ENCODE measurements at places on chromosomes 6 and 20.

DNA sequence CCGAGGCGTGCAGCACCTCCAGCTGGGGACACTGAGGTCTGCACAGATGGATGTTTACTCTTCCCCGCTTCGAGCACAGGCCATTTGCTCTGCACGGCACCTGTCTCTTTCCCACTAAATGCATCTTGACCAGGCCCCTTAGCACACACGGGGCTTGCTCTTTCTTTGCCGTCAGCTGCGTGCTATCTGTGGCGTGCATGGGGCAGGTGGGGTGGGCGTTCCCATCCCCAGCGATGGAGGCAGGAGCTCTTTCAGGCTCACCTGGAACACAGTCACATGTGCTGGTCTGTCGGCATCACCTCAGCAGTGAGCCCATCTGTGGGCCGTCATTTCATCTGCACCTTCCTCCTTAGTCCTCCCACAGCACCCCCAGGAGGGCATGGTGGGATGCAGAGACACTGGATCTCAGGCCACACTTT lies 35.1 kb downstream of the RBM38 start:
- no peak for DNase-seq

DNA sequence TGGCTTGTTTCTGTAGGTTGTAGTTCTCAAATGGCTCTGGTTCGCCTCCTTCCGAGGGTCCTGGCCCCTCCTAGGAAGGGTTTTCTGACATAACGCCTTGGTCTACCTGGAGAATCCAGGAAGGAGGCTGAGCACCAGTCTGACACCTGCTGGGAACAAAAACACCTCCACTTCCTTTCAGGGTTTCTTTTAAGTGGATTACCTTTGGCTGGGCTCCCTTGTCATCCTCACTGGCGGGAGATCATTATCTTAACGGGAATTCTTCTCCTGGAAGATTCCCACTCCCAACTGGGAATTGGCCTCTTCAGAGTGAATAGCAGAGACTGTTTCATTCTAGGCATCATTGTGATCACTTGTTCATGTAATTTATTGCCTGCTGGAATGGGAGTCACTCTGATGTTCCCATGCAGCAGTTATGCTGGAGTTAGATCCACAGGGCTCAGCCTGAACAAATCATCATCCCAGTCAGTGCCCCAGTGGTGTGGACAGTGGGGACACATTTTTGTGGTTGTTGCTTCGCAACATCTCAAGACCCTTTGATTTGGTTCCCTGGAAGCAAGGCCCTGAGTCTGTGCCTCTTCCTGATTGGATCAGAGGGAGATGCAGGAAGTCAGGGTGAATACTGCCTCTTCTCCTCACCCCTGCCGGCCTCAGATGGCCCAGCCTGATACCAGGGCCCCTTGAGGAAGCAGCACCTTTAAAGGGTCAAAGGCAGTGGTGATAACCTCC lies 49.1 kb downstream of the LYRM2 start:
- DNase-seq, result no peak

- DNase-seq, result no peak
Observed at GRCh38 chr20:61440548-61441055, 188.5 kb downstream of the CDH4 start.

DNA sequence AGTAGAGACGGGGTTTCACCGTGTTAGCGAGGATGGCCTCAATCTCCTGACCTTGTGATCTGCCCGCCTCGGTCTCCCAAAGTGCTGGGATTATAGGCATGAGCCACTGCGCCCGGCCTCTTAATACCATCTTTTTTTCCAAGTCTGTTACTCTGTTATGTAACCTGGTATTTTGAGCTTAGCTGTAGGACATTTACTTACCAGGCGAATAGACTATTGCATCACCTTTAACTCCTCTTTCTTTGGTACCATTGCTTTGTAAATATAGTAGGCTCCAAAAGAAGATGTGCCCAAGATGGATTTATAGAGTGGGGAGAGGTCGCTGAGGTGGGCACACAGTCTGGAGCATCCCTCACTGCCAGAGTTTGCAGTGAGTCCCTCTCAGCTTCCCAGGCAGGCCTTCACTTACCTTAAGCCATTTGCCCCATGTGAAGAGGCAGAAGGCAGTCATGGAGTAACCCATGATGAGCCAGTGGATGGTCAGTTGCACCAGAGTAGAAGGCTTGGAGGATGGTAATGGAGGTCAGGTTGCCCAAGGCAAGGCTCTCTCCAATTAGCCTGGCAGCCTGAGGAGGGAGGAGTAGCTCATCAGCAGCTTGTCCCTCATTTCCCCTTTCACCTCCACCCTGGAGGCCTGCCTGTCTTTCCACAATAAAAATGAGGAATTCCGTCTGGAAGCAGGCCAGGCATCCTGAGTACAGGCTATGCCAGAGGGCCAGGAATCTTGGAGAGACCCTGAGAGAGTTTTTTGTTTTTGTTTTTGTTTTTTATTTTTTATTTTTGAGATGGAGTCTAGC lies 9.7 kb downstream of the TIAM2 start:
- no peak for DNase-seq

DNA sequence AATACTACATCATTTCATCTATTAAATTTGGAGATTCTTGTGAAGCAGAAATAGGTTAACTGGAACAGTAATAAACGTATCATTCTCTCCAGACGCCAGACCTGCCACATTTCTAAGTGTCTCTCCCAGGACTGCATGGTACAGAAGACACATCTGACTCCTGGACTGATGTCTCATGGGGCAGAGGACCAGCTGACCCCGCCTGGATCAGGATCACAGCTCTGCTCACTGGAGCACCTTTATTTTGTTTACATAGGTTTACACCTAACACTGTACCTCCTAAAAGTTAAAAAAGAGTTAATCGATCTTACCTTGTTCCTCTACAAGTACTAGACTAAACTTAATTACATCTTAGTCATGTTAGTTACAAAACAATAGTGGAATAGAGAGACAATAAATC lies 11.2 kb downstream of the OVOL2 start:
- no peak for DNase-seq

- no peak for DNase-seq
Observed at GRCh38 chr6:131931063-131931750, 20.0 kb downstream of the CCN2 start.

GRCh38 chr6:36815962-36816735 lies 23.1 kb downstream of the CPNE5 start:
- DNase-seq, result no peak

GRCh38 chr20:24743641-24744040 lies 205.4 kb upstream of the CST7 start:
- no peak for DNase-seq

- no peak for DNase-seq
Observed at GRCh38 chr20:50220093-50220893, 29.7 kb downstream of the CEBPB start.

- no peak for DNase-seq
Observed at GRCh38 chr20:46573234-46573633, 22.8 kb upstream of the OCSTAMP start.

- DNase-seq, result no peak
Observed at GRCh38 chr6:148272597-148272996, 70.0 kb upstream of the SASH1 start.

DNA sequence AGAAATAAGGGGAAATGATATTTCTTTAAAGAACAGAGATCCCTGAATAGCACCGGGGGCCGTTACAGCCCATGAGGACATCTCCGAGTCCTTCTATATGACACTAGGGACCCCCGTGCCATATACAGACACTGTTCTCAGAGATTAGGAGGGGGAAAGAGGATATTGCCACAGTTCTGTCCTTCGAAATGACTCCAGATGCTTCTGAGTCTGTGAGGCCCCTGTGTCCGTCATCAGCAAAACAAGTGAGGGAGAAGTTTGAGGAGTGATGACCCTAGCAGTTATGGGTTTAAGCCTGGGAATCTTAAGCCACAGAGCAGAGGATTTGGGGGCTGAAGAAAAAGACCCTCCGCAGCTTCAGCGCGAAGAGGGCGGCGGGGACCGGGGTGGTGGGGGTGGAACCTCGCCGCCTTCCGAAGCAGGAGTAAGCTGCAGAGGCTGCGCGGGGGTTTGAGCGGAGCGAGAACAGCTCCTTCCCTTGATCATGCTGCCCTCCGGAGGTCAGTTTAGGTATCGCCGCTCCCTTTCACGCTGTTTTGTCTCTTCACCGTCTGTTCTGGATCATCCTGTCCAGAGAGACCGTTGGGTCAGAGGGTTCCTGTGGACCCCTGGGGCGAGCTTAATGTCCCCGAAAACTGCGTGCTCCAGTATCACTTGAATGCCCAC lies 23.6 kb downstream of the VPS52 start:
- peak; percentile 81 for DNase-seq

DNA sequence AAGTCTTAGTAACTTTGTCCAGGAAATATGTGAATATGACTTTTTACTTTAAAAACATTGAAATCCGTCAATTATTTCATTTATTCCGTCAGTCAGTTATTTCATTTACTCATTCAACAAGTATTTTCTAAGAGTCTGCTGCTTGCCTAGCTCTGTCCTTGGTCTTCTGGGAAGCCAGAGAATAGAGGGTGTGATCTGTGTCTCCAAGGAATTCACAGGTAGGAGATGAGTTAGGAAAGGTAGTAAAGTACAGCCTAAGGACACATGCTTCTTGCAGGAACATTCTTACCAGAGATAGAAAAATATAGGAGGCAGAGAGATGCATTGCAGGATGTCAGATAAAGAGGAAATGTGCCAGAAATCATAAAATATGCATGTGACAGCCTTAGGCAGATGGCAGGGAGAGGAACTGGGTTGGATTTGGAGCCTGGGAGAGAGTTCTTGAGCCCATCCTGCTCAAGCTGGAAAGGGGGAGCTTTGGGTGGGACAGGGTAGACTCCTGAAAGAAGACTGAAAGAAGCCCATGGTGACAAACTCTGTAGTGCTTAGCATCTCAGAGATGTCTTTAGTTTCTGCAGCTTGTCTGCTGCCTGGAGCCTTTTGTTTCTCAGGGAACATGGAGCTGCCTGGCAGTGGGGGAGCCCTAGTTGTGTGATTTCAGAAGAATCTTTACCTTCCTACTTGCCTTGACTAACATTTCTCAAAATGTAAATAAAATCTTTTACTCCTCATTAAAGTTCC lies 3.5 kb downstream of the SH3BGRL2 start:
- no peak for DNase-seq

DNA sequence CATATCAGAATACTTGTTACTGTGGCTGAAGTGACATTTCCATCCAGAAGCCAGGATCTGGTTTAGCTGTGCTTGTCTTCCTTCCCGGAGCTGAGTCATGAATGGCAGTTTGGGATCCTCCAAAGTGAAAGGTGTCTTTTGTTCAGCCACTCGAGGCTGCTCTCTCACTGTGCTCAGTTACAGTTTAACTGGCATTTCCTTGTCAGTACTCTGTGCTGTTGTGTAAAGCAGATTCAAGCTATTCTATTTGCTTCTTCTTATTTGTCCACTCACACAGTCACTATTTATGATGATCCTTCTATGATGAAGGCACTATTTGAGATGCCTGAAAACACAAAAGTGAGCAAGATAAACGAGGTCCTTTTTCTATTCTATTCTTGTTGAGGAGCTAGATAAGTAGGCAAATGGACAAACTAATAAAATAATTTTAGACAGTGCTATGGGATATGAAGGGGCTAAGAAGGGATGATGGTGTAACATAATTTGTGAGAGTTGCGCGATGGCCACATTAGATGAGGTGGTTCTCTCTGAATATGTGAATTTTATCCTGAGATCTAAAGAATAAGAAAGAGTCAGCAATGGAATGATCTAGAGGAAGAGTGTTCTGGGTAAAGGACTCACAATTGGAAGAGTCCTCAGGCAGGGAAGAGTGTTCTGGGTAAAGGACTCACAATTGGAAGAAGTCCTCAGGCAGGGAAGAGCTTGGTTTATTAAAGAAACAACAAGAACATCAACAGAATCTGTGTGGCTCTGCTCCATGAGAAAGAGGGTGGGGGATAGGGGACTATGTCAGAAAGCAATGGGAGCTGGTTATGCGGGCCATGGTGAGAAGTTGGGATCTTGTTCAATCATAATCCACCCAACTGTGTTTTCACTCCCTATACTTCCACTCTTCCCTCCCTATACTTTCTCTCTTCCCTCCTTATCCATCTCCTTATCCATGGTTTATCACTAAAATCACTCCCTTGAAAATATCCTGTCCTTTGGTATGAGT lies 40.1 kb downstream of the CYP24A1 start:
- DNase-seq, result peak; percentile 97

DNA sequence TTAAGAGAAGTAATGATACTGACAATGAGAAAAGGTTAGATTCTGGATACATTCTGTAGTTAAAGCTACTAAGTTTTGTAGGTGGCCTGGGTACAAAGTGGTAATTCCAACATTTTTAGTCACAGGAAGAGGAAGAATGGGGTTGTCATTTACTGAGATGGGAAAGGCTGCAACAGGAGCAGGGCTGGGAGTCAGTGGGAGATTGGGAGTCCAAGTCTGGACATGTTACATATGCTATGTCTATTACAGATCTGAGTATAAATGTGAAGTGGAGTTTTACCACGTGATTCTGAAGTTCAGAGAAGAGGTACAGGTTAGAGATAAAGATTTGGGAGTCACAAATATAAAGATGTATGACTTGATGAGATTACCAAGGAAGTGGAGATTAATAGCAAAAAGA lies 116.2 kb downstream of the RWDD2A start:
- DNase-seq, result no peak

- peak; percentile 80 for DNase-seq
Observed at GRCh38 chr20:38270869-38271605, 10.5 kb upstream of the KIAA1755 start.

Measured in kidney tubule cell (primary cell).